Stimulated activated CD8-positive, alpha-beta memory T cell treated with anti-CD3 and anti-CD28 coated beads, Interleukin-4, amount 100 ng/mL, for 24 hours (primary cell): ENCODE measurements at places on chromosomes 7 and 10.

- DNase-seq: no peak
These were observed 811 bp downstream of the SLIT1 start for GRCh38 chr10:97184971-97185325.

DNA sequence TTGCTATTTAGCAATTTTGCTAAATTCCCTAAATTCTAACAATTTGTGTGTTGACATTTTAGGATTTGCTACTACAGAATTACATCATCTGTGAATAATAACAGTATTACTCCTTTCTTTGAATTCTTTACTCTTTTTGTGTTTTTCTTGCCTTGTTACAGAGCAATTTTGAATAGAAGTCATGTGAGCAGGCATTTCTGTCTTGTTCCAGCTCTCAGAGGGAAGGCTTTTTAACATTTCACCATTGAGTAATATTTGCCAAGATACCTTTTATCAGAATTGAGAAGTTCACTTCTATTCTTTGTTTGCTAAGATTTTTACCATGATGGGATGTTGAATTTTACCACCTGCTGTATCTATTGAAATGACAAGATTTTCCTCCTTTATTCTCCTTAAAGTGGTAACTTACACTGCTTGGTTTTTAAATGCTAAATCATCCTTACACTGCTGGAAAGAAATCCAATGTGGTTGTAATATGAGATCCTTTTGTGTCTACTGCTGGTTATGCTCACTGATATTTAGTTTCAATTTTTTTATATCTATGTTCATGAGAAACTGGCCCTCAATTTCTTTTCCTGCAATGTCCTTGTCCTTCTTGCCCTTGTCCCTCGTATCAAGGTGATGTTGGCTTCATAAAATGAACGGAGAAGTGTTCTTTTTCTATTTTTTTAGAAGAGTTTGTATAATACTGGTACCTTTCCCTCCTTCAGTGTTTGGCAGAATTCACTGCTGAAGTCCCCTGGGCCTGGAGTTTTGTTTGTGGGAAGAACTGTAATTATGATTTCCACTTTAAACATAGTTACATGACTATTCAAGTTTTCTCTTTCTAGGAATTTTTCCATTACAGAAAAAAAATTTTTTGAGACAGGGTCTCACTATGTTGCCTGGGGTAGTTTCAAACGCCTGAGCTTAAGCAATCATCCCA lies 50.3 kb upstream of the ATP6V0A4 start:
- no peak for DNase-seq

GRCh38 chr7:85215098-85215497 lies 28.2 kb upstream of the SEMA3D start:
- no peak for DNase-seq

GRCh38 chr7:44375236-44375699 lies 49.9 kb upstream of the CAMK2B start:
- no peak for DNase-seq

DNA sequence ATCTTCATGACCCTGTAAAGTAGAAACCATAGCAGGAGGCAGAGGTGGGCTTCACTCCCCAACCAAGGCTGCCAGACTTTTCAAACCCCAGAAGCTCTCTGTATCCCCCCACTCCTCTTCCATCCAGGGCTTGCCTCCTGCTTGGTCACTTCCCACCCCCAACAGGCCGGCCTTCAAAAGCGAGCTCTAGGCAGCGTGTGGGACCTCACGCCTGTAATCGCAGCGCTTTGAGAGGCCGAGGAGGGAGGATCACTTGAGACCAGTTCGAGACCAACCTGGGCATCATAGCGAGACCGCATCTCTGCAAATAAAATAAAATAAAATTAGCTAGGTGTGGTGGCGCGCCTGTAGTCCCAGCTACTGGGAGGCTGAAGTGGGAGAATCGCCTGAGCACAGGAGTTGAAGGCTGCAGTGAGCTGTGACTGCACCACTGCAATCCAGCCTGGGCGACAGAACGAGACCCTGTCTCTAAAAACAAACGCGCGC lies 743 bp upstream of the POR start:
- no peak for DNase-seq

DNA sequence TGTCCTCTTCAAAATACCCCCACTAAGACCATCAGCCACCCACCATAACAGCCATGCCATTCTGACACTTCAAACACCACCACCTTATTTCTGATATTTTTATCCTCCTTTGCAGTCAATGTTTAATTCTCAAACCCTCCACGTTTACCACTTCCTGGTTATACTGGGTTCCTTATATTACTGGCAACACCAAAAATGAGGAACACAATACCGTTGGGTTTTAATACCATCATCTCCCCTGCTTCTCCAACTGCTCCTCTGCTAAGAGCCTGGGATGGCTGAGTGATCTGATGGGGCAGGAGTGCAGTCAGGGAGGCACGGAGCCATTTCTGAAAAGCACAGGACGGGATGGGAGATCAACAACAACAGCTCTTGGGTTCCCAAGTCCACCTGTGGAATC lies 140.5 kb downstream of the CHCHD3 start:
- DNase-seq: no peak

DNA sequence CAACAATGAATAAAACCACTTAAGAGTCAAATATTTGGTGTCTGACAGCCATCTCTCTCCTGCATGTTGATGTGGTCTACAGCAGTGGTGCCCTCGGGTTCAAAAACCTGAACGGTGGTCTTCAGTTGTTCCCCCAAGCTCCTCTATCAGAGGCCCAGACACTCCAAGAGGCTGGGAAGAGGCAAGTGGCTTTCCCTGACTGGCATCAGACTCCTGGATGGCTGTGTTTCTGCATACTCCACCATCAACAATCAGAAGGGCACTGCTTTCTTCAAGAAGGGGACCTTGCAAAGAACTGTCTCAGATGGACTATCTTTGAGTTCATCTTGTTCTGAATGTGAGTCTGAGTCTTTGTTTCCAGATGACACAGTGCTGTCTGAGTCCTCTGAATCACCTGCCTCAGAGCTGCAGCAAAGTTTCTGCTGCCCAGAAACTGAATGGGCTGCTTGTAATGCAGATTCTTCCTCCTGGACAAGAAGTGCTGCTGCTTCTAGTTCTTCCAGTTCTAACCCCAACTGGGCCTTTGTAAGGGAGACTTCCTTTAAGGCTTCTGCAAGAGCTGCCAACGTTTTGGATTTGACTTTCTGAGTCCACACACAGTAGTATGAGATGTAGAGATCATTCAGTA lies 5.9 kb upstream of the SGMS1 start:
- no peak for DNase-seq

DNA sequence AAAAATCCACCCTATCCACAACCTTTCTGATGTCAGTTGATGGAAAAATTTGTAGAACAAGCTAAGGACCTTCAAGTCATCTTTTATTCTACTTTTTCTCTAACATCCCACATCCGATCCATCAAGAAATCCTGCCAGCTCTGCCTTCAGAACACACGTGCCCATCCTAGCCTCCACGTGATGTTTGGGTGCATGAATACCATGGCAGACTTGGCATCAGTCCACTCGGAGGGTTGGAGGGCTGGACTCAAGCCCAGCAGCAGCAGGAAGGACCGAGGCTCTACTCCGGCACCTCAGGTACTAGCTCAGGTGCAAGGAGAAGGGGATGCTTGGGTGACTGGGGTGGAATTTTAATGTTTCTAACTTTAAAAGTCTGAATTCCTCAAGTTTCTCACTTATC lies 428.6 kb downstream of the DPP6 start:
- no peak for DNase-seq

- no peak for DNase-seq
These were observed 139.0 kb upstream of the ZNF438 start for GRCh38 chr10:31170636-31171035.

DNA sequence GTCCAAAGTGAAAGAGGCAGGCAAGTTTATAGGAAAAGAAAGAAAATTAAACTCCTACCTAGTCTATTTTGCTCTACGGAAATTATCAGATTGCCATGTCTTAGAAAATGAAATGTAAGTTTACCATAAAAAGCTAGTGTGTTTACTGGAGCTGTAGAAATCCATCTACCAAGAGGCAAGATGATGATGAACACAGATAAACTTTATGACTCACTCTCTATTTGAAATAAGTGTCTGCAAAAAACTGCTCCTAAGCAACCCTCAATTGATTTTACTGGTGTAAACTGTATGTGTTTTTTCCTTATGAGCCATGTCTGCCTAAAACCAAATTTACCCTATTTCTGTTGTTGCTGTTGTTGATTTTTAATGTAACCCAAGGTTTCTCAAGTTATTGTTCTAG lies 73.8 kb upstream of the TMEM106B start:
- no peak for DNase-seq

- no peak for DNase-seq
These were observed 208.2 kb downstream of the CDK14 start for GRCh38 chr7:90804370-90804769.

- DNase-seq: no peak
These were observed 64.3 kb downstream of the PDGFA start for GRCh38 chr7:455110-455928.

GRCh38 chr7:102317231-102318059 lies 30.8 kb downstream of the SH2B2 start:
- no peak for DNase-seq

DNA sequence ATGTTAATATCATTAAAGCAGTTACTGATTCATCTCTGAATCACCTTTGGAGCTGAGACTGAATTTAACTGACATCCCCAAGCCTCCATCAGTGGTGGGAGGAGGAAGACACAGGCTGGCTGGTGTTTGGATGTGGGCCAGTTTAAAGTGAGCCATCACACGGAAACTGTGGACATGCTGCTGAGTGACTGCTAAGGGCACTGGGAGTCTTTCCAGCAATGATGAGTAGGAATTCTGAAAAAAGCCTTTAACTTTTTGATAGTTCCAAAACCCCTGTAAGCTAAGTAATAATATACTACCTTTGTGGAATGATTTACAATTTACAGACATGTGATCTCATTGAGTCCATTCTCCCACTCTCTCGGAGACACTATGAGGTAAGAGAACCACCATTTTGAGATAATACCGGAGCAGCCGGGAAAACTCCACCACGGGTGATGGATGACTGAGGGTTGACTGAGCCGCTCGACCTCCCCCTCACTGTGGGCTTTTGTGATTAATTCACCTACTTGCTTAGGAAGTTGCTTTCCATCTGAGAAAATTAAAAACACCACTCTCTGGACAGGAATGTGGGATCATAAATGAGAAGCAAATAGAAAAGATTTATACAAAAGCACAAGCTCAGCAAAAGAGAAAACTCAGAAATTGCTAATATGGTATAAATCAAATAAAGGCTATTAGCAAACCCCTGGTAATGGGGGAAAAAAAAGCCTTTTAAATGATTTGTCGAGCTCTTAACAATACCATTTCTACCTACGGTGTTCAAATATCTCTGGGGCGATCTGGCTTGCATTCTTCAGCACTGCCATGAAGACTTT lies 194.8 kb downstream of the FANK1 start:
- no peak for DNase-seq
